ENCODE measurements at places on chromosomes 5 and 9. TPM values are rescaled to one million over a fixed set of nuclear protein-coding genes. Genes with fewer than 3 reads are reported as not detected.

DNA sequence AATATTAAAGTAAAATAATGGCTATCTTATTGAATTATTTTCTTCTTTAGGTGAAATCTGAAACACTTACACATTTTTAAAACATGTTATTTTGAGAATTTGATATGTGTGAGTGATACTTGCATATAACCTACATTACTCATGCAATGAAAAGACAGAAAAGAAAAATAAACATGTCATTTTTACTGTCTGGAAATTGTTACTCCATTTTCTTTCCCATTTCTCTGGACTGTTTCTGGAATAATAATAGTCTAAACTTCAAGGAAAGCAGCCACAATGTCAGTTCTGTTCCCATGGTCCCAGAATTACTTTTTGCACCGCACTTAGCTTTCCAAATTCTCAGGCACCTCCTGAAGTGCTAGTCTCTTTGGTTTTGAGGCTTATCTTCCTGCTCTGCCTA lies 145.5 kb downstream of the PRR16 start:
- no peaks in the 10 kb centered on the region for H3K36me3 ChIP-seq
- H3K4me3 ChIP-seq = no peak overlapping the region
- H3K27me3 ChIP-seq = no peaks in the 10 kb centered on the region
- DNase-seq = no peak
- H3K4me1 ChIP-seq = no peaks in the 10 kb centered on the region
- no peak overlapping the region for H3K27ac ChIP-seq

GRCh38 chr9:91873637-91874051 lies 76.4 kb downstream of the ROR2 start:
- peaks cover 36% of the 10 kb centered on the region for H3K27me3 ChIP-seq
- DNase-seq = no peak
- H3K36me3 ChIP-seq = no peaks in the 10 kb centered on the region
- no peaks in the 10 kb centered on the region for H3K4me1 ChIP-seq
- H3K27ac ChIP-seq = no peak overlapping the region

DRD1 gene
- not detected for total RNA-seq

SMIM33 gene
- 0.37 TPM for total RNA-seq

- H3K4me3 ChIP-seq = no peak overlapping the region
- no peaks in the 10 kb centered on the region for H3K36me3 ChIP-seq
- H3K4me1 ChIP-seq = no peaks in the 10 kb centered on the region
- no peaks in the 10 kb centered on the region for H3K27me3 ChIP-seq
These were observed 32.6 kb upstream of the RXRA start for GRCh38 chr9:134293611-134294152.

HRCT1 gene
- total RNA-seq = not detected

KCNV2 gene
- not detected for total RNA-seq

FOXD4L4 gene
- total RNA-seq = not detected

DNA sequence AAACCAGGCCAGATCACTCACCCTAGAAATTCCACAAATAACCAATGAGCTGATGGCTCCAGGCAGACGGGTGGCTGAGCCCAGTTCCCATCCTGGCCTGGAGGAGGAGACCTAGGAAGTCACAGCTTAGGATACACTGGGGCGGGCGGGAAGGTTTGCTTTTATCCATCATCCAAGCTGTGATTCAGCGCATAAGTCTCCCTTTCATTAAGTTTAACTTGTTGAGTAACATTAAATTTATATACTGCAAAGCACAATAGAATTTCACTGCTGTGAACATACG lies 55.7 kb downstream of the THBS4 start:
- H3K4me1 ChIP-seq = peaks cover 12% of the 10 kb centered on the region
- H3K36me3 ChIP-seq = no peaks in the 10 kb centered on the region
- DNase-seq = no peak

SEC24A gene
- 29.4 TPM for total RNA-seq

DNA sequence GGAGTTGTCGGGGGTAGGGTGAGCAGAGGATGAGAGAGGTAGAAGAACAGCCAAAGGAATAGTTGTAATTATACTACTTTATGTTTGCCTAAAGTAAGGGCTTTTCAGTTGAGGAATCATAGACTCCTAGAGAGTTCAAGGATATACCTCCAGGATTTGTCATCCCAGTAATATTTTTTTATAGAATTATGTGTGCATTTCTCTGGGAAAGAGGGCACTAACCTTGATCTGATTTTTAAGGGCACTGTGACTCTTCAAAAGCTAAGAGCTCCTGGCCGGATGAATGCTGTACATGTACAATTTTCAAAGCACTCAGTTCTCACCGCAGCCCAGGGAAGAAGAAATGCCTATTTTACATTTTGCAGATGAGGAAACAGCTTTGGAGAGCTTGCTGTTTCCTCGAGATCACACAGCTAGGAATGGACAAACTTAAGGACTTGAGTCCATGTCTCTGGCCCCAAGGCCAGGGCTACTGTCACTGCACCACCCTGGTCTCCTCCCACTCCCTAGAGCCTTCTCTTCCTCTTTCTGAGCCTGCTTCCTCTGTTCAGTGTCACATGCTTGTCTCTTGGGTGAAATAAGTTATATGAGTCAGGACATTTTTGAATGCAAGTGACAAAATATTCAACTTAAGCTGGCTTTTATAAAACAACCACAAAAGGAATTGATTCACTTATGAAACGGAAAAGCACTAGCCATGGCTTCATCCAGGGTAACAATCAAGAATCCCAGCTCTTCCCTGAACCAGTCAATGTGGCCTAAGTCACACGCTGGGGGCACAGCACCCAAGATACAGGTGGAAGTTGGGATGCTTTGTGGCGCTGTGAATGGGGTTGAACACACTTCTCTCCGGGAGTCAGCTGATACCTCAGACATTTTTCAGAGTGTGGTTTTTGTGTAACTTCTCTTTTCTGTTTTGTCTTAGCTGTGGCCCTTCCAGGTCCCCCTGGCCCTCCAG lies 45.7 kb upstream of the TGFBR1 start:
- peak overlapping the region; percentile 82 for H3K27ac ChIP-seq

GRCh38 chr9:97363661-97364299 lies 48.1 kb upstream of the TDRD7 start:
- no peaks in the 10 kb centered on the region for H3K36me3 ChIP-seq
- H3K4me1 ChIP-seq = peaks cover 4% of the 10 kb centered on the region
- no peak overlapping the region for H3K4me3 ChIP-seq
- H3K27ac ChIP-seq = no peak overlapping the region
- no peaks in the 10 kb centered on the region for H3K27me3 ChIP-seq

SLC6A7 gene
- total RNA-seq = not detected

DNA sequence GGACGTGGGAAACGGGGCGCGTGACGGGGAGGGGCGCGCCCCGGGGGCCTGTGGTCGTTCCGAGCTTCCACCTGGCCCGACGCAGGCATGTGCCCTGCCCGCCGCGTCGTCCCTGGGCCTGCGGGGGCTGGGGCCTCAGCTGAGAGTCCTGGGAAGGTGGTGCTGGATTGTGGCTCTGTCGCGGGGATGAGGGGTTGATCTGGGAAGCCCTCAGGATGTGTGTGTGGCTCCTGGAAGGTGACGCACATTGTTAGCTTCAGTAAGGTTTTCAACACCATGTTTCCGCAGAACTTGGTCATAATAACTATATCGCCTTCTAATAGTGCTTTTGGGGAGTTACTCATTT lies 589.1 kb downstream of the MTRR start:
- DNase-seq = no peak
- peak overlapping the region; percentile 73 for H3K4me3 ChIP-seq
- H3K36me3 ChIP-seq = peaks cover 3% of the 10 kb centered on the region
- no peaks in the 10 kb centered on the region for H3K4me1 ChIP-seq
- peak overlapping the region; percentile 75 for H3K27ac ChIP-seq

IFNA2 gene
- not detected for total RNA-seq

DNA sequence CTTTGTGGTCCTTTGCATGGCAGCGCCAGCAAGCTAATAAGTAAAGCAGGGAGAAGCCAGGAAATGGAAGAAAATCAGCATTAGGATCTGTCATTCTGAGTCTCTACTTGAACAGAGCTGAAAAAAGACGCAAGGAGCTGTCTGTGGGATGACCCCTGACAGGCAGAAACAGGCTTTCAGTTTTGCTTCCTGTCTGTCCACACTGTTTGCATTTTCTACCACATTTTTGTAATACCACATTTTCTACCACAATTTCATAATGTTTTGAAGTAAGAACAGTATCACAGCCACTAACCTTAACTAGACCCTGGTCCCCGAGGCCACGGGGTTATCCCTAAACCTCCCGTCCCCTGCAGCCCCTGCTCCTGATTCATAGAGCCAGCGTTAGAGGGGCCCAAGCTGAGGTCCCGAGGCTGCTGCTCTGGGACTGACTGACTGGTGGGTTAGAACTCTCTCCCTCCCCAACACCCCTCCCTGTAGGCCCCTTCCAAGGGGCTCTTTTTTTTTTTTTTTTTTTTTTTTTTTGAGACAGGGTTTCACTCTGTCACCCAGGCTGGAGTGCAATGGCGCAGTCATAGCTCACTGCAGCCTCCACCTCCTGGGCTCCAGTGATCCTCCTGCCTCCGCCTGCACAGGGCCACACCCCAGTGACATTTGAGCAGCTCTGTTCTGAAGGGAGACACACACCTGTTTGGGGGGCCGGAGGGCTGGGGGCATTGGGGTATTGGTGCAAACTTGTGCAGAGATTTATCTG lies 4.0 kb upstream of the CLIC3 start:
- H3K27ac ChIP-seq = peak overlapping the region; percentile 30
- H3K4me3 ChIP-seq = peak overlapping the region; percentile 22
- peaks cover 2% of the 10 kb centered on the region for H3K36me3 ChIP-seq
- peaks cover 30% of the 10 kb centered on the region for H3K4me1 ChIP-seq
- peak; percentile 80 for DNase-seq
